ENCODE measurements at places on chromosomes 7 and 10. TPM values are rescaled to one million over a fixed set of nuclear protein-coding genes. Genes with fewer than 3 reads are reported as not detected.
A peak's percentile ranks its signal among the peaks of the same experiment; 100 is the strongest.

DNA sequence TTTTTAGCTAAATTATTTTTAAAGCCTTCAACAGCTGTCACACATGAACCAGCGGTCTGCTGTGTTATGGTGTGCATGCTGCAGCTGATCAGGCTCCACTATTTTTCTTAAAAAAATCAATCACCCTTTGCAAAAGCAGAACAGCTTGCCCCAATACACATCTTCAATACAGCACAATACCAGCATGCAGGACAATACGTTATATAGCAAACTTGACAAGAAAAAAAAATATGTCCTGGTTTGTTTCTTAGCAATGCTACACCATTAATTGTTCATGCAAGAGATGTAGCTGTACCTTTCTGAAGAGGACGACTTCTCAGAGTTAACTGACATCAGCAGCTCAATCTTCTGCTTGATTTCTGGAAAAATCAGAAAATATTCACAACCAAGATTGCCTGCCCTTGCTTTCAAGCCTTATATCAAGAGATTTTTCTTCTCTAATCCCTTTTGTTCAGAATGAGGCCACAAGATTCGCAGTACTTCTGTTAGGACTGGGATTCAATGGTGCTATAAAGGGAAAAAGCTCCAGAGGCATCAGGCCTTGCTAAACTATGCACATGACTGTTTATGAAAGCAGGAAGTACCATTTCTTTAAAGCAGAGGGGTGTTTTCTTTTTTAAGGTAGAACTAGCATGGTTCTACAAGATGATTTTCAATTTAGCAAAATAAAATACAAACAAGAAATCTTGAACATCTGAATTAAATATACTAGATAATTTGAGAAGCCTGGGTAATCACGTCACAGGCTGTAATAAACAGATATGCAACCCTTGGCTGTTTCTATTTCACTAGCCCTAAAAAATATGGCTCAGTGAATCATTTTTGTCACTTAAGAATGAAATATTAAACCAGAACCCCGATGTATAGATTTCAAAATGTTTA lies 120.0 kb downstream of the SRPK2 start:
- H3K36me3 ChIP-seq: no peaks in the 10 kb centered on the region
- DNase-seq: no peak
- peak overlapping the region; percentile 68 for H3K27ac ChIP-seq

GRCh38 chr10:95319239-95319638 lies 28.4 kb upstream of the PDLIM1 start:
- H3K4me1 ChIP-seq: no peaks in the 10 kb centered on the region
- H3K27me3 ChIP-seq: no peaks in the 10 kb centered on the region
- H3K27ac ChIP-seq: no peak overlapping the region
- DNase-seq: peak; percentile 19
- H3K36me3 ChIP-seq: no peaks in the 10 kb centered on the region
- H3K4me3 ChIP-seq: no peak overlapping the region

- H3K27me3 ChIP-seq: no peaks in the 10 kb centered on the region
- no peaks in the 10 kb centered on the region for H3K4me1 ChIP-seq
- DNase-seq: no peak
- H3K27ac ChIP-seq: no peak overlapping the region
Measured at GRCh38 chr7:157973971-157974677, 613.5 kb downstream of the PTPRN2 start.

- no peak for DNase-seq
- H3K36me3 ChIP-seq: no peaks in the 10 kb centered on the region
- H3K27ac ChIP-seq: no peak overlapping the region
- no peaks in the 10 kb centered on the region for H3K27me3 ChIP-seq
- H3K4me3 ChIP-seq: no peak overlapping the region
- H3K4me1 ChIP-seq: peaks cover 22% of the 10 kb centered on the region
Measured at GRCh38 chr7:142108728-142109505, 2.6 kb upstream of the MGAM2 start.

DNA sequence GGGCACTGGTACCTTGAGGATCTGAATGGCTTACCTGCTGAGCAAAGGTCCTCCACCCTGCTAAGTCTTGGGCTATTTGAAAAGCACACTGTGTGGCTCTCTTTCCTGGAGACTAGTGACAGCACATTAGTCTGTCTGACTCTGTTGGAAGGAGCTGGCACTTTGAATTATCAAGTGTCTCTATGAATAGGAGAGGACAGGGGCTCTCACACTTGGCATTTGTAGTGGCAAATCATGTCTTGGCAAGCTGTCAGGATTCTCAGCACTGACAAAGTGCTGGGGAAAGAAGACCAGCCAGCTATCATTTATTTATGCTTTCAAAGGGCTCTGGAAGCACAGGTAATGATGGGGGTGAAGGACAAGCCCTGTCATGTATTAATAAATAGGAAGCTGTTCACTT lies 62.8 kb downstream of the MTPN start:
- no peak overlapping the region for H3K27ac ChIP-seq
- H3K4me1 ChIP-seq: no peaks in the 10 kb centered on the region
- no peaks in the 10 kb centered on the region for H3K27me3 ChIP-seq
- no peak overlapping the region for H3K4me3 ChIP-seq

Gene SFMBT2
- total RNA-seq: 2.6 TPM

Gene XRCC2
- 1.4 TPM for total RNA-seq

Gene GBX1
- total RNA-seq: not detected
